GM12864 (cell line): ENCODE measurements at places on chromosomes 4 and X.

DNA sequence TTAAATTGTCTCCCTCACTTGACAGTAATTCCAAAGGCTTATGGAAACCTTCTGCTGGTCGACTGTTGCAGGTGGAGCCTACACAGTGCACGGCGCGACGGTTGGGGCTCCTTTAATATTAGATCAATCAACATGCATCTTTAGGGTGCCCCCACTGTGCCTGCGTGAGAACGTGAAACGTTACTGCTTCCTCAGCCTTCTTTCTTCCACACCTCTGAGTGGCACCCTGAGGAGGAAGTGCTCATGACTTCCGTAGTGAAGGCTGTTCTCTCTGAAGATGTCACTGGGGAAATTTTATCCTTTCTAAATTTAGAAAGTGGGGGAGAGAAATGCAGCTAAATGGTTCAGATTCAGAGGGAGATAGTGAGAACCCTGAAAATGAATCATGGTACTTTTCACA lies 184.0 kb upstream of the ZFP42 start:
- no peak for DNase-seq

DNA sequence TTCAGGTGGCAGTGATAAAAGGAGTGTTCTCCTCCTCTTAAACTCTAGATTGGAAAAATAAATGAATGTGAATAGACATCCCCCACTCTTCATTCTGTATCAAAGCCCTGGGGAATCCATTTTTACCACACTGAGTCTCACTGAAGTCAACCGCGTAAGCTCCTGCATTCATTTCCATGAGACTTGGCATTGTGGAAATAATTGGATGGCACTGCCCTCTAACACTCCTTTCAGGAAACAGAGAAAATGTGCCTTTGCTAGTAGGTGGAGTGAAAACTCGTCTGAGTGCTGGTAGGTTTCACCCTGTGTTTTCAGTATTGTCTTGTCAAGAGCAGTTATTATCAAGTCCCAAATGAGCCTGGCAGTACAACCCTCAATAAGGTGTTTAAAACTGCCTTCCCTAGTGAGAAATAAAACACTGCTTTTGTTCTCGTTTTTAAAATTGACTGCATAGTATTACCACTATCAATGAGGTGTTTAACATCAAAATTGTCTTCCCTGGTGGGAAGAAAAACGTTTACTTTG lies 9.7 kb upstream of the CDKN2AIP start:
- DNase-seq, result no peak

GRCh38 chr4:120008957-120009356 lies 57.7 kb downstream of the MAD2L1 start:
- no peak for DNase-seq

- DNase-seq, result no peak
These were observed 2504.3 kb downstream of the ARAP2 start for GRCh38 chr4:33739884-33740632.

DNA sequence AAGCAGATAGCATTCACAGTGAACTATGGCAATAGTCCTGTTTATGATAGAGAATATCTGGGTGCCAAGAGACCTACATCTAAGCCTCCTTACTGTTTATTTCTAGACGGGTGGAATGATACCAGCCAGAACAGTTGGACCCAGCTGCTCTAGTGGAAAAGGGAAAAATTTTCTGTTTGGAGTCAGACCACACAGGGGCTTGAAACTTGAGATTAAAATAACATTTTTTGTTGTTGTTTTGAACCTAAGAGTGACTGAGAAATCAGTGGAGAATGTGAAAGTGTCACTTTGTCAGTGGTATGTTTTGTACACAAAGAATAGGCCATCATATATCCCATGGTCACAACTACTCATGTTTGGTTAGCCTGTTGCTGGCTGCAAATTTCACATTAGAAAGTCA lies 105.7 kb downstream of the AGTR2 start:
- DNase-seq, result no peak

DNA sequence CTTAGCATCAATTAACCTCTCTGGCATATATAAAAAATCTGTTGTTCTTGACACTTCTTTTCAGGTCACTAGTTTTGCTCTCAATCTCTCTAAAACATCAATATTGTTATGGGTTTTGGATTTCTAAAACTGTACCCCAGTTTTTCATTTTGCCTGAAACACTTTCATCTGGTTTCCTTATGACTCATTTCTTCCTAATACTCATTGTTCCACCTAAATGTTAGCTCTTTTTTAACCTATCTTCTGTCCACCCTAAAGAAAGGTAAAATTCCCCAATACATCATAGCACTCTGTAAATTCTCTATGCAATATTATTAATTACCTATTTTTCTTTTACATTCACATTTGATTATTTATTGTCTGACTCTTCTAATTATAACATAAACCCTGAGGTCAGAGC lies 575.5 kb upstream of the NDST4 start:
- no peak for DNase-seq

DNA sequence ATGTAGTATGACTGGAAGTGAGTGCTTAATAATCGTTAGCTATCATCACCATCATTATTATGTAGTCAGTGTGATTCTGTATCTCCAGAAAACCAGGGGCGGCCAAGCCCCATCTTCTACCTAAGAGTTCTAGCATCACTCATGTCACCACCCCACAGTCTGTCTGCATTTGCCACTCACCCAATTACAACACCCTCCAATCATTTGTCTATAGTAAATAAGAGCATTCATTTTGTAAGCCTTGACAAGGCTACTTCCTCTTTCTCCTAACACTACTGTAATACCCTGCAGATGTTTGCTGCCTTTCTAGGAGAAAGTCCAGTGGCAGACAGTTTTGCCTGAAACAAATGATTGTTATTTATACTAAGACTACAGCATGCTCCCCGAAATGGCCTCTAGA lies 15.8 kb upstream of the IL21 start:
- peak; percentile 29 for DNase-seq

- DNase-seq, result no peak
These were observed 171.7 kb downstream of the AMELX start for GRCh38 chrX:11464836-11465463.

GRCh38 chr4:38529189-38530115 lies 134.5 kb upstream of the KLF3 start:
- DNase-seq, result peak; percentile 76

GRCh38 chrX:23332888-23333821 lies 1.5 kb upstream of the PTCHD1 start:
- DNase-seq, result no peak

- no peak for DNase-seq
These were observed 38.4 kb downstream of the NOP14 start for GRCh38 chr4:2924765-2925301.

DNA sequence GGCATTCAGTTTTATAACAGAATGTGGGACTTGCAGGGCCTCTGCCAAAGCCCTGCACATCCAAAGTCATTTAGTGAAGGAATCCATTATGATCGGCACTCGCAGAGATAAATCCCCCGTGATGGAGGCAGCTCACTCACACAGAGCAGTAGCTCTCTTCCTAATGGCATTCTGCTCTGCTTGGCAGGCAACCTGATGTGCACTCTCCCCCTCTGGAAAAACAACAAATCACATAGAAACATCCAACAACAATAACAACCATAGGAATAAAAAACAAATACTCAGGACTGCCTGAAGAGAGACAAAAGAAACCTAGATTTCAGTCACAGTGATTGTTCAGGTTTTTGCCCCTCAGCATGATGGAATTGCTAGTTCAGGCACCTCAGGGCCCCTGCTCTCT lies 59.7 kb downstream of the NAA11 start:
- no peak for DNase-seq

DNA sequence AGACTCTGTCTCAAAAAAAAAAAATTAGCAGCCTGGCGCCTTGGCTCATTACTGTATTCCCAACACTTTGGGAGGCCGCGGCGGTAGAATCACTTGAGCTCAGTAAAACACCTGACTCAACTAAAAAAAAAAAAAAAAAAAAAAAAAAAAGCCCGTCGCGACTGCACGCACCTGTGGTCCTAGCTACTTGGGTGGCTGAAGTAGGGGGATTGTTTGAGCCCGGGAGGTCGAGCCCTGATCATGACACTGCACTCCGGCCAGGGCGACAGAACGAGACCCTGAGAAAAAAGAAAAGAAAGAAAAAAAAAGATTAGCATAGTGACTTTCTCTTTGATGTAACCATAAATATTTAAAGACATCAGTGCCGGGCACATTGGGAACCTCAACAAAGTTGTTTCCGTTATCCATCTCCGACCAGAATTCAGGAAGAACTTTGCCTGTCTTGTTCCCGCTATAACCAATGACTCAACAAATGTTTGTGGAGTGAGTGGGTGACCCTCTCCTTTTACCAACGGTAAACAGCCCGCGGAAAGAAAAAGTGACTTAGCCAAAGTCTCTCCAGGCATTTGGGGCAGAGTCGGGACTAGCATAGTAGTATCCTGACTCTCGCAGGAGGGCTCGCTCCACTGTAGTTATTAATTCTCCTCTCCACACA lies 553 bp upstream of the MED28 start:
- DNase-seq, result no peak

DNA sequence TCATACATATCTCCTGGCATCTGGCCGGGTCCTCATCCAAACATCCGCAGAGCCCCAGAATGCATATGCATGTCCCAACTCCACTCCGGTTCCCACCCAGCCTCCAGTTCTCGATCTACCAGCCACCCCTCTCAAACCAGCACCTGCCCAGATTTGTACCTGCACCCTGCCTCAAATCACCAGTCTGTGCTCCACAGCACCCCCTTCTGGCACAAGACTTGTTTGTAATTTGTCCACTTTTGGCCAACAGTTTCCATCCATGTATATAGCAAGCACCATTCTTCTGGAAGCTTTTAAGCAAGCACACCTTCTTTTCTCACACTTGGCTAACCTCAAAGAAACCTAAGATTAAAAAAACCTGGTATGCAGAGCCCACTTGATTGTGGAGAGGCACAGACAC lies 644.1 kb downstream of the MID1IP1 start:
- DNase-seq, result no peak

GRCh38 chr4:835148-836002 lies 9.4 kb upstream of the CPLX1 start:
- no peak for DNase-seq

DNA sequence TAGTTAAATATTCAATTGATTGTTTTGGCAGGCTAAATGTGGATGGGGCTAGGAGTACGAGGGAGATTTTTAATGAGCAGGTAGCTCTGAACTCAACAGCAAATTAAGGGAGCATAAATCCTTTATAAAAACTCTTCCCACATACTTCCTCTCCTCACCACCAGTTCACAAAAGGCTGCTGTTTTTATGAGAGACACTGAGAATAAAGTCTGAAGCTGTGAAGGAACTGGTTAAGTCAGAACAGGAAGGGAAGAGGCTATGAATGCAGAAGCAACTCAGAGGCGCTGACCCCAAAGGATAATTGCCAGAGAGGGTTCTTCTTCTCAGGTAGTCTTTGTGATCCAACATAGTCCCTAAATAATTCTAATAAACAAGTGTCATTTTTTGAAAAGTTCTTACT lies 406.1 kb downstream of the GPM6A start:
- DNase-seq, result no peak
